HFF-Myc (cell line): ENCODE measurements at places on chromosomes 11 and 22.
A peak's percentile ranks its signal among the peaks of the same experiment; 100 is the strongest.

- no peak for DNase-seq
These were observed 16.5 kb upstream of the PLEKHB1 start for GRCh38 chr11:73629907-73630306.

GRCh38 chr11:132427611-132428010 is 1057.2 kb downstream of the NTM start:
- no peak for DNase-seq

- peak; percentile 15 for DNase-seq
These were observed 305.8 kb upstream of the NCAM1 start for GRCh38 chr11:112655371-112655770.

GRCh38 chr11:63549411-63549810 is 12.8 kb downstream of the PLAAT4 start:
- DNase-seq: no peak

- DNase-seq: no peak
These were observed 36.5 kb upstream of the TTC12 start for GRCh38 chr11:113277907-113278306.

DNA sequence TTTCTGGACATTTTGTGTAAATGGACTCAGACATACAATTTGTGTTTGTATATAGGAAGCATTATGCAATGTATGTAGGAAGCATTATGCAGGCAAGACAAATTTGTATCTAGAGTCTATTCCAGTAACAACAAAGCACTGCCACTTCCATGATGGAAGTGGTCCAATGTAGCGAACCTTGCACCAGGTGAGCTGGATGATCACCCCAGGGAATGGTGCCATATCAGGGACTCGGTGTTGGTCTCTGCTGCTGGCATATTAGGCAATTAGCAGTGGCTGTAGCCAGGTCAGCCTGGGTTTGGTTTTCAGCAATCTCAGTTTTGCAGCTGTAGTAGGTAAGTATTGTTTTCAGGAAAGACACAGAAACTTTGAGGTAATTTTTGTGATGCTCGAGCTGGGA is 12.8 kb downstream of the ZFP91 start:
- no peak for DNase-seq

GRCh38 chr11:91005458-91005857 is 782.6 kb upstream of the CHORDC1 start:
- DNase-seq: no peak

- no peak for DNase-seq
These were observed 14.4 kb downstream of the KCNJ5 start for GRCh38 chr11:128905345-128906184.

- DNase-seq: no peak
These were observed 74.4 kb downstream of the GAB4 start for GRCh38 chr22:16933291-16934282.

DNA sequence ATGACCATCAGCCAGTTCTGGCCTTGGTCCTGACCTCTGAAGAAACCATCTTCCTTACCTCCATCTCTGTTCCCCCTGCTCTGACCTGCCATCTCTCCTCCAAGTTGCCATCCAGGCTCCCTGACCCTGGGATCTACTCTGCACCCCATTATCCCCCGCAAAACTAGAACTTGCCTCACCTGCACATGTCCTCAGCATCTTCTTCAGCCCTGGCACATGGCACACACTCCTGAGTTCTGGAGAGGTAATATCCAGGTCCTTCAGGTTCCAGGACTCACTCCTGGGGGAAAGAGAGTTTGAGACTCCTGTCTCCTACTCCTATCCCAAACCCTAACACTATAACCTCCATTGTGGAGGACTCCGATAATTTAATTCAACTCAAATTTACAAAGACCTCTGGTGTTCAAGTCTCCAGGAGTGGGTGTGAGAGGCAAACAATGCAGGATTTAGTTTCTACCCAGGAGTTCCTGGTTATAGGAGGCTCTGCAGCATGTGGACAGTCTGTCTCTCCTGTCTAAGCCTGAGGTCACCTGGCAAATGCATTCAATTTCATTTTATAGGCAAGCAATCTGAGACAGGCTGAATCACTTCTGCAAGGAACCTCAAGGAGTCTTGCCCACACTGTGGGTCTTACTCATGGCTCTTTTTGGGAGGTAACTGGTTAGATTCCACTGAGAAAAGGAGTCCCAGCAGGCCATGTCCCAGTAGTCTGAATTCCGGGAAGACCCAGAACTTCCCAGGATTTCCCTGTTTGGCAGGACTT is 7.3 kb downstream of the TRIM21 start:
- DNase-seq: no peak

DNA sequence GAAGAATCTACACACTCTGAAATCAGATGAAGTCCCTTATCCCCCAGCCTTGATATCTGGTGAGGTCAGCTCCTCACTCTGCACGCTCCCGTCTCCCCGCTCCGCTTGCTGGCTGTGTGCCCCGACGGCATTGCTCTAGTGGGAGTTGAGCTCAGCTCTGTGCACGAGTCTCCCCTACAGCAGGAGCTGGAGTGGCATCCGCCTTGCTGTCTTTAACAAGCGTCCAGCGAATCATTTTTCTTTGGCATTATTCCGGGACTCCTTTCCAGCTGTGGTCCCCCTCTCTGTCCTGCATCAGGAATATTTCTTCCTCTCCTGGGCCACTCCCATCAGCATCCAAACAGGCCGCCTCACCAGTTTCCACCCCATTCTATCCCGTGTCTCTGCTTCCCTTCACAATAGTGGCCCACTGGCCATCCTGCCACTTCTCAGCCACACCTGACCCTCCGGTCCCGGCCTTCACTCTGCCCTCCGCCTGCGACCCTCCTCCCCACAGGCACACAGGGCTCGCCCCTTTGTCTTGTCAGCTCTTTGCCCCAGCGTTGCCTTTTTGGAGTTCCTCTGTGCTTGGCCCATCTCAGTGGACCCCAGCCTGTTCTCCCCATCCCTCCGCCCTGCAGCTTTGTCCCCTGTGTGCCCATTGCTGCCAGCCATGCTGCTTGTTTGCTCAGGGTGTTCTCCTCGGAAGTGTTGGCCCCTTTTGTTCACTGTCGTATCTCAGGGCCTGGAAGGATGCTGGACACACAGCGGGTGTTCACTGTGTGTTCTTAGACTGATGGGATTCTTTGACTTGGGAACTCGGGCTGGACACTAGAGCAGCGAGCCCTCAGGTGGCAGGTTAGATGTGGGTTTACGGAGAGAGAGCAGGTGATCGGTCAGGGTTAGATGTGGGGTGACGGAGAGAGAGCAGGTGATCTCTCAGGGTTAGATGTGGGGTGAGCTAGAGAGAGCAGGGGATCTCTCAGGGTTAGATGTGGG is 441.8 kb downstream of the TBC1D22A start:
- no peak for DNase-seq

GRCh38 chr11:17541330-17541885 is 2.8 kb downstream of the USH1C start:
- DNase-seq: no peak

DNA sequence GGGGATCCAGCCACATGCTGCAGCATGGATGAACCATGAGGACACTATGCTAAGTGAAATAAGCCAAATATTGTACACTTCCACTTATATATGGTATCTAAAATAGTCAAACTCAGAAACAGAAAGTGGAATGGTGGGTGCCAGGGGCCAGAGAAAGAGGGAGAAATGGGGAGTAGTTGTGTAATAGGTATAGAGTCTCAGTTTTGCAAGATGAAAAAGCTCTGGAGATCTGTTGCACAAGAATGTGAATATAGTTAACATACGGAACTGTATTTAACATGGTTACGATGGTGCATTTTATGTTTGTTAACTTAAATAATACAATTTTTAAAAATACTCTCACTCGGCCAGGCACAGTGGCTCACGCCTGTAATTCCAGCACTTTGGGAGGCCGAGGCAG is 21.2 kb downstream of the GDPD5 start:
- no peak for DNase-seq
